ENCODE measurements at places on chromosomes 6 and 20.
A peak's percentile ranks its signal among the peaks of the same experiment; 100 is the strongest.

- no peak for DNase-seq
Observed at GRCh38 chr20:57257701-57258453, 8.6 kb downstream of the BMP7 start.

DNA sequence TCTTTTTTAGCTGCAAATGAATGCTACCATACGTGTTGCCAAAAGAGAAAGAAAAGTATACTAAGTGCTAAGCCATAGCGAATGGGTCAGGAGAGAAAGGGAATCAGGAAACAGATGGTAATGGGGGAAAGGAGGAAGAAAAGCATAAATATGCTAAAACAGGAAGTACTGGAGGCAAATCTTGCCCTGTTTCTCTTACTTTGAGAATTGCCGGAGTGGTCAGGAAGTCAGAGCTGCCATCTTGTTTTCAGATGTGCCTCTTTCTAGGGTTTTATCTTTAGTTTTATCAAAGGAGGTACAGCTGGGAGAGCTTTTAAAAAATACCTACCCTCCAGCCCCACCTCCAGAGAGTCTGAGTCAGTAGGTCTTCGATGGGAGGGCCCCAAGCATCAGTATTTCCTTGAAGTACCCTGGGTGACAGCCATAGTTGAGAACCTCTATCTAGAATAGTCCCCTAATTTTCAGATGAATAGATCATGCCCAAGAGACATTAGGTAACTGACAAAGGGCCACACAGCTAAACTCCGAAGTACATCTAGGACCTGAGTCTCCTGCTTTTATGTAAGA is 193.3 kb downstream of the CLIC5 start:
- DNase-seq: no peak

DNA sequence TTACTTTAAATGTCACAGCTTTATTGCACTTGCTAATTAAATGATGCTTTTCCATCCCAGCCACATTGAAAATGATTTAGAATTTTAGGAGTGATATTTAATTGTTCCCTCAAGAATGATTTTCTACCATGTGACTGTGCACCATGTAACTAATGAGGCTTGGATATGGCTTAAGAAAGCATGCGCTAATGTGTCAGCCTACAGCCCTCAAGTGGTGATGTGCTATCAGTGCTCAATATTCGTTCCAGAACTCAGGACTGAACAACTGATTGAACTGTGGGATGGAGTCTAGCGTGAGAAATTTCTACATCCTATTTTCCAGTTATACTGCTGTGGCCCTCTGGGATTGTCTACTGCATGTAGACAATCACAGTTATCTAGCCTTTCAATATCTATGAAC is 71.5 kb downstream of the PKIB start:
- DNase-seq: no peak

DNA sequence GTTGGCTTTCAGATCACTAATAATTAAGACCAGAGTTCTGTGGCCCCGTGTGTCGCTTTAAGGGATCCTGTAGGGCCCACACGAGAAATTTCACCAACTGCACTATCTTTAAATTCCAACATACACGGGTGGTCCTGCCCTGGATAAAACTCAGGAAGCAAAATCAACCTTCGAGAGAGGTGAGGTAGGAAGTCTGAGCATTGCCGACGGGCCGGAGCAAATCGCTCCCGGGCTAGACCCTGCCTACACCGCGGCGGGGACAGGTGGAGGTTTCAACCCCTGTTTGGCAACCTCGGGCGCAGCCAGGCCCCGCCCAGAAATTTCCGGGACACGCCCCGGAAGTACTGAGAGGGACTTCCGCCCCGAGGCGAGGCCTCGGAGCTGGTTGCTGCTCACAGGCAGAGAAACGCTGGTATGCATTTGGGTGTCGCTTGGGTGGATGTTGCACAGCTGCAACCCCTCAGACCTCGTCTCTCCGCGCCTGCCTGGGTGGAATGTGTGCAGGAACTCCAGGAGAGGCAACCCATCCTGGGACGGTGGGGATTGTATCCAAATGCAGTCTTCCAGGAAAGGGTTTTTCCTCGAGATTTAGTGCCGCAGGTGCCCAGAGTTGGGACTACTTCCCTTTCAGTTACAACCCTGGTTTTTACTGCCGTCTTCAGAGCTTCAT is 19.9 kb downstream of the ZKSCAN8 start:
- peak; percentile 88 for DNase-seq

DNA sequence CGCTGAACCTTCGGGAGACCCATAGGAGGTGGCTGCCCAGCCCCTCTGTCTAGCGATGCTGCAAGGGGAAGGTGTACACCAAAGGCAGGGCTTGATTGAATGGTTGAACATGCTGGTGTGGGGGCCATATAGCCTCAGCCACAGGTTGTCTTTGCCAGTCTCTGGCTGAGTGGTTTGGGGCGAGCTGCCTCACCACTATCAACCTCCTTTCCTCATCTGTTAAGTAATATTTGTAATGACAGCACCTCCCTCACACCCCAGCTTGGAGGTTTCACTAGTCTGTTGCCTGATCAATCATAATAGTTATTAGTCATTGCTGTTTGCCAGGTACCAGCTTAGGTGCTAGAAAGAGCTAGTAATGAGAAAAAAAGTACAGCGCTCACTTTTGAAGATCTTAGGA is 11.8 kb upstream of the ZNF831 start:
- DNase-seq: peak; percentile 37

- DNase-seq: peak; percentile 34
Observed at GRCh38 chr6:125804264-125804663, 13.5 kb downstream of the NCOA7 start.

DNA sequence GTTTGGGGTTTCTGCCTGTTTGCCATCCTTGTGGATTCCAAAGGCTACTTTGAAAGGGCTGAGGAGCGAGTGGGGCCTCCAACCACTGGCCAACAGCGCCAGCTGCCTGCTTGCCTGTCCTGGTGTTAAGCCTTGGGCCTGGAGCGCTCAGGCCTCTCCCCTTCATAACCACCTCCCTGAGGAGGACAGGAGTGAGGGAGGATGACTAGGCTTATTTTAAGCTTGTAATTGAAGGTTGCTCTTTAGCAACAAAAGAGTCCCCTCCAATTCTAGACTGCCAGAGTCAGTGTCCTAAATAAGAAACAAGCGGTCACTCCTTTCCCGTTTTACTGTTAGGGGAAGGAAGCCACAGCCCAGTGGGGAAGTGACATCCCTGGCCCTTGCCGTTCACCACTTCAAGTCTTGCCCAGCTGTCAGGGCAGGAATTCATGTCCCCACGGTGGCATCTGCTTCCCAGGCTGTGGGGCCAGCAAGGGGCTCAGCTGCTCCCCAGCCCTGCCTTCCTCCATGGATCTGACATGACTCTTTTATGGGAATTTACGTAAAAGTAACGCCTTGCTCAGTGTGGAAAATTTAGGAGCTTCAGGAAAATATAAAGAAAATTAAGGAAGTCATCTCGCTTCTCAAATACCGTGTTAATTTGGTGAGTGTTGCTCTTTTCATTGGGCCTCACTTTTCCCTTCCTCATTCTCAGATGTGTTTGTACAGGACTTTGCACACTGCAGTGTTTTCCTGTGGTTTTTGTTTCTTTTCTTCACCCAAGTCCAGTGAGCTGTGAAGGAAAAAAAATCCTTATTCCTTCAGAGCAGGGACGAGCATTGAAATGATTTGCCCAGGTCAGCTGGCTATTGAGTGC is 57.8 kb downstream of the SSR1 start:
- no peak for DNase-seq

- DNase-seq: no peak
Observed at GRCh38 chr6:108877046-108877751, 29.0 kb downstream of the ARMC2 start.

DNA sequence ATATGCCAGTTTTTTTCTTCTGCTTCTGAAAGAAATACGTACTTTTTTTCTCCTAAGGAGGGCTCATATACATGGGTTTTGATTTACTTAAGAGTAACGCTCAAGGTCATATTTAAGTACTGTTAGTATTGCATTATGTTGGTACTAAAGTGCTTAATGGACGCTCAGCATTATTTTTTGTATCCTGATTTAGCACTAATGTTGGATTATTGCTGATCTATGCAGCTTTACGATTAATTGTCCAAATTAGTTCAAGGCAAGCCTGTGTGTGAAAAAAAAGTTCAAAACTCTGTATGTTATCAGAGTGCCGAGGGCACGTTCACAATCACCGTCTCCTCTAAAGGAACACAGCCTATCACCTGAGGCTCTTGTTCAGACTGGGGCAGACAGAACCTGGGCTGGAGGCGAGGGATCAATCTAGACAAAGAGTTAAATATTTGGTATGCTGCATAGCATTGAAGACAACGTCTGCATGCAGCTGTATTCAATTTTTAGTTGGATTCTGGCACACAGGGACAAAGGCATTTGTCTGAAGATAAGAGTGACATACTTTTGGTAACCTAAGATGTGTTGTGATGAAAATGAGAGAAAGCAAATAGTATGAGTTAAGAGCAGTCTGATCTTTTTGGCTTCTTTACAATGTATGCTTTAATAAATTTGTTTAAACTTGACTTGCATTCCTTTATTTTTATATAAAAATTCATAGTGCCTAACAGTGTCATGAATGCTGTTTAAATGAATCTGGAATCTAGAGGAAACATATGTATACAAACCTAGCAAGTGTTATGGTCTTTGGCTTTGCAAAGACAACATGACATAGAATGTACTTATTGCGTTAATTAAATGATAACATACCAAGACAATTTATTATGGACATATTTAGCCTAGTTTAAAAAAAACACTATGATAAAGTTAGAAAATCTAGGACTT is 341.2 kb downstream of the SAMD5 start:
- DNase-seq: no peak

- no peak for DNase-seq
Observed at GRCh38 chr6:158481690-158482473, 78.0 kb upstream of the TMEM181 start.

- DNase-seq: no peak
Observed at GRCh38 chr6:137734875-137735182, 132.2 kb upstream of the TNFAIP3 start.

DNA sequence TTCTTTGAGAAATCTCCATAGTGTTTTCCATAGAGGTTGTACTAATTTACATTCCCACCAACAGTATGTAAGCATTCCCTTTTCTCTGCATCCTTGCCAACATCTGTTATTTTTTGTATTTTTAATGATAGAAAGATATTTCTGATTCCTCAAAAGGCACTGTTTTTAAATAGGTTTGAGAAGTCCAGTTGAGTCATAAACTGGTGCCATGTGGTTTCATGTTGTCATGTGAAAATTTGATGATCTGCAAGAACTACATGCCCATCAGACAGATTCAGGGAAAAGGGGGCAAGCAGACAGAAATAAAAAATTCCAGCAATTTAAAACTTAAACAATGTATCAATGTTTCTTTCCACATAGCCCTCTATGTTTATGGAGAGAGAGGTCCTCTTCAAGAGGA is 227.5 kb downstream of the KCNQ5 start:
- DNase-seq: no peak
